LHCN-M2 (cell line): ENCODE measurements at places on chromosomes 2 and 18.
A peak's percentile ranks its signal among the peaks of the same experiment; 100 is the strongest.

GRCh38 chr2:144194326-144195071 lies 325.4 kb downstream of the ZEB2 start:
- DNase-seq, result no peak

DNA sequence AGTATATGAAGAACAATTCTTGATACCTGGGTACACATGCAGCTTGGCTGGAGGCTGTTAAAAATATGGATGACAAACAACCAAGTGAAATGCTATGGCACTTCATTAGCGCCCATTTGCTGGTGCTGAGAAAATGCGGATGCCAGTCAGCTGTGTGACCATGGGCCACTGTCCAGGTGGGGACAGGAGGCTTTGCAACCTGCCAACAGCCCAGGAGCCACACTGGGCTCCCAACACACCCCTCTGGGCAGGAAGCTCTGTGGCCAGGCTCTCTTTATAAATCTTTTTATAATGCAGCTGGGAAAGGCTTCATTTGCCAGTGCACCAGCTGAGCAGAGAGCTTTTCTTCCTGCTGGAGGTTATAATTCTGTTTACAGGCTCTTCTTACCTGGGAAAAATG lies 19.9 kb downstream of the RNF144A start:
- DNase-seq, result no peak

DNA sequence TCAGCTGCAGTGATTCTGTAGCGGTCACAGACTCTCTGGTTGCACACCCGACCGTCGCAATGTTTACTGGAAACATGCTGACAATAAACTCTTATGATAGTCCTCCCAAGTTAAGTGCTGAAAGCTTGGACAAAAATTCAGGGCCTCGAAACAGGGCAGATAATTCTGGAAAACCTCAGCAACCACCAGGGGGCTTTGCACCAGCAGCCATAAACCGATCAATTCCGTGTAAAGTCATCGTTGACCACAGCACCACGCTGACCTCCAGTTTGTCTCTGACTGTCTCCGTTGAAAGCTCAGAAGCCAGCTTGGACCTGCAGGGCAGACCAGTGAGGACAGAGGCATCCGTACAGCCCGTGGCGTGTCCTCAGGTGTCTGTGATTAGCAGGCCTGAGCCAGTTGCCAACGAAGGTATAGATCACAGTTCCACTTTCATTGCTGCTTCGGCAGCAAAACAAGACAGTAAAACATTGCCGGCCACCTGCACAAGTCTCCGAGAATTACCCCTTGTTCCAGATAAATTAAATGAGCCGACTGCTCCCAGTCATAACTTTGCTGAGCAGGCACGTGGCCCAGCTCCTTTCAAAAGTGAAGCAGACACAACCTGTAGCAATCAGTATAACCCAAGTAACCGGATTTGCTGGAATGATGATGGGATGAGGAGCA lies 166.1 kb downstream of the ASXL3 start:
- DNase-seq, result no peak

DNA sequence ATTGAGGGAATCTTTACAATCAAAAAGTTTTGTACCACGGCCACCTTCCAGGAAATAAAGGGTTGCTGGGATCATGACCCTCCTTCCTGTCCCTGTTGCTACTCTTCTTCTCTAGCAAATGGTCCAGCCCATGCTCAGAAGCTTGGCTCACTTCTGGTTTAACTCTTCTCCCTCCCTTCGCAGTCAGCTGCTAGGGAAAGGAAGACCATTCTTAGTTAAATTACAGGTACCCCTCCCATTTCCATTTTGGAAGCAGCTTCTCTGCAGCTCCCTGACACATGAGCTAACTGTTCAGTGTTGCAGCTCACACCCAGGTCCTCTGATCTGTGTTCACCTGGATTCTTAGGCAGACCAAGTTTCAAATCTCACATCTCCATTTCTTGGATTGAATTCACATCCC lies 100.3 kb downstream of the DOCK10 start:
- DNase-seq, result no peak

DNA sequence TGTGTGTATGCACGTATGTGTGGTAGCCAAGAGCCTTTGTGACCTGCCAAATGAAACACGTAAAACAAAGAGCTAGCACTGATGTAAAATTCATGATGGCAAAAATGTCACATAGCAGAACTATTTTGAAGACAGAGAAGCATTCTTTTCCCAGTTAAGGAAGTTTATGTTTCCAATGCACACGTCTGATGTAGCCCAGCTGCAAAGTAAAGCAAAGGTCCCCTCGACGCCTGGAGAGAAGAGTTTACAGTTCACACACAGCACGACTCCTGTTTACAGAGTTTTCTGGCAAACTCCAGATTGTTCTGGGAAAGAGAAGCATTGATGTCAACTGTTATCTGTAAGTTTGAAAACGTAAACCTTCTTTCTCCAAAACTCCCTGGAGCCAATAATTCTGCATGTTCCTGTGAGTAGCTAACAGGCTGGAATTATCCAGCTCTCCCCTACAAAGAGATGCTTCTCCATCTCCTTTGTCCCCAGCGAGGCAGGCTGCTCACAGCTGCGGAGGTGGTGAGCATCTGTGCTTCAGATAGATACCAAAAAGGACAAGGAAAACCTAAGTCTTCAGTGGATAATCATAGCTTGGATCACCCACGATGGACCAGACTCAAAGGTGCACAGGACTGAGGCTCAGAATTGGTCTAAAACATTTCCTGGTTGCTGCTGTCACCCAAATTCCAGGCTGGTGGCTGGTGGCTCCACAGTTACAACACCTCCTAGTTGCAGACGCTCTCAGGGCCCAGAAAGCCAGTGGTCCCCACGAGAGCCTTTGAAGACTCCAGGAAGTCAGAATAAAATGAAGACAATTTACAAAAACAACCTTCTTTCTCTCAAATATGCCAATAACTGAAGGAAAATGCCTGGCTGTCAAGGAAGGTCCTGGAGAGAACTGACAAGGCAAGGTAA lies 87.4 kb downstream of the COL6A3 start:
- DNase-seq, result no peak

DNA sequence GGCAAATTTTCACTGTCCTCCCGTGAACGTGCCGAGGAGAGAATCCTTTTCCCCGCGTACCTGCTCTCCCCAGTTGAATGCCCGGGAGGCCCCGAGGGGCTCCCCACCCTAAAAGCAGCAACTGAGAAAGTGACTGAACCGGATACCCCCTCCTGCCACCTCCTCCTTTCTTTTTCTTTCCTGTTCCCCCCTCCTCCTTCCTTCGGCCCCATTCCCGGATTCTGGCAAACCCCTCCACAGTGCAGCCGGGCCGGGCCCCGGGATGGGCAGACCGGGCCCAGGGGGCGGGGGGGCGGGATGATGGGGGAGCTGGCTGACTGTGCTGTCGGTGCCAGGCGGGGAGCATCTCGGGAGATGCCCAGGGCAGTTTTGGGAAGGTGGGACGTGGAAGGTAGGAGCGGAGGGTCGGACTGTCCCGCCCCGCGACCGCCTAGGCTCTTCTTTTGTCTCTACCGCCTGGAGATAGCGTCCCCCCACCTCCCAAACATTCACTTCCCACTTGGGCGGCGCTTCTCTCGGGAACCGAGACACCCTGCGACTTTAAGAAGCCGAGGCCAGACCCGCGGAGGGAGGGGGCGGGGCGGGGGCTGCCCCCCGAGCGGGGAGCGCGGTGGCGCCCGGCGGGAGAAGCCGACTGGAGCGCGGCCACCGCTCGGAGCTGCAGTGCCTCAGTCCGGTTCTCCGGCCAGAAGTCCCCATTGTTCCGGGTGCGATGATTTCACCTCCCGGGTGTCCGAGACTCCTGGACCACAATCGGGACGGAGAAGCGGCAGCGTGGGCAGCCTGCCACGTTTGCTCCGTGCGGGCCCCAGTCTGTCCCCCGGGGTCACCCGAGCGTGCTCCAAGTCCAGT lies 8.2 kb downstream of the DLX2 start:
- peak; percentile 70 for DNase-seq

DNA sequence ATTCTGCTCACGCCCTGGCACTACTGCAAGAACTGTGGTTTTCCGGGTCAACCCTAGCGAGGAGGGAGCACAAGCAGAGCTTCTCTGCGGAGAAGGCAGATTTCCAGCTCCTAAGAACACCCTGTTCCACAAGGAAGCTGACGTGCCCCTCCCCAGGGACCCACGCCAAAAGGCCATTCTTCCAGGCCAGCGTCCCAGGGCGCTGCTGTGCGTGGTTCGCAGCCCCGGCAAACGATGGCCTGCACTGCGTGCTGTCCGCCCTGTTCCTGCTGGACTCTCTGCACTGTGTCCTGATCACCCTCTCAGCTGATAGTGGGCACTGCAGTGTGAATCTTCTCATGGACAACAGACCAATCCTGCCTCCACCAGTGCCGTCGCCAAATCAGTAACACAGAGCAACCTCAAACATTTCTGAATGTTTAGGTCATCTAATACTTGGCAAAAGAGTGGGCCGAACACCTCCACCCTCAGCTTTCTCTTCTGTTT lies 49.1 kb downstream of the ADI1 start:
- peak; percentile 90 for DNase-seq
